ENCODE measurements at places on chromosomes 2 and 18.
A peak's percentile ranks its signal among the peaks of the same experiment; 100 is the strongest.

DNA sequence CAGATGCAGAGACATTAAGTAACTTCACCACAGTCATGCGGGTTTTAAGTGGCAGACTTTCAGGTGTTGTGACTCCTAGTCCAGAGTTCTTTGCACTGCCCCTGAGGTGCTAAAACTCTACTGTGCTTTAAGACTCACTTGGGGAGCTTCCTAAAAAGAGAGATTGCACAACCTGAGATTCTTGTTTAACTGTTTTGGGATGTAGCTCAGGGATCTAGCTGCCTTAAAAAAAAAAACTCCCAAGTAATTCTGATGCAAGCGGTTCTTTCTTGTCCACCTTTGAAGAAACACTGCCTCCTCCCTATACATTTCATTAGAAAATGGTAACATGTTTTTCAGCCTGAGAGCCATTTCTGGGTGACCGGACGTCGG is 13.0 kb downstream of the IL37 start:
- DNase-seq: no peak

- peak; percentile 2 for DNase-seq
These were observed 114.1 kb upstream of the PKDCC start for GRCh38 chr2:41933585-41934320.

GRCh38 chr2:12870692-12871091 is 154.0 kb downstream of the TRIB2 start:
- no peak for DNase-seq

- no peak for DNase-seq
These were observed 1111.0 kb upstream of the SLC39A10 start for GRCh38 chr2:194545978-194546377.

DNA sequence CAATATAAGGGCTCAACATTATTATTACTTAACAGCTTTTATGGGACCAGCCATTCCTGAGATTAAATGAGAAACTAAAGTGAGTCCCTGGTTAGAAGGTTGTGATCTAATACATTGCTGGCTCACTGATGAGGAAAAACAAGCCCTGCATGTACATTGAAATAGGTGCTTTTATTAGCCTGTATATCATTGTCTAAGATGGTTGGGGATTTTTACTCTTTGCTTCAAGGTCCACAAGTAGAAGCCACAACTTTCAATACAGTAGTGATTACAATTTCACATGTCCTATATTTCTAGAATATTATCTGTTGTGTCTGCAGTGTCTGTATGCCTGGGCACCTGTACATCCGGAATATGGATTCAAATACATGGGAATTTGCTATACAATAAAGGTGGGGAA is 104.1 kb upstream of the FZD5 start:
- no peak for DNase-seq

GRCh38 chr2:211157211-211157610 is 600.8 kb downstream of the CPS1 start:
- no peak for DNase-seq

- DNase-seq: no peak
These were observed 21.8 kb upstream of the RAB27B start for GRCh38 chr18:54806526-54806925.

DNA sequence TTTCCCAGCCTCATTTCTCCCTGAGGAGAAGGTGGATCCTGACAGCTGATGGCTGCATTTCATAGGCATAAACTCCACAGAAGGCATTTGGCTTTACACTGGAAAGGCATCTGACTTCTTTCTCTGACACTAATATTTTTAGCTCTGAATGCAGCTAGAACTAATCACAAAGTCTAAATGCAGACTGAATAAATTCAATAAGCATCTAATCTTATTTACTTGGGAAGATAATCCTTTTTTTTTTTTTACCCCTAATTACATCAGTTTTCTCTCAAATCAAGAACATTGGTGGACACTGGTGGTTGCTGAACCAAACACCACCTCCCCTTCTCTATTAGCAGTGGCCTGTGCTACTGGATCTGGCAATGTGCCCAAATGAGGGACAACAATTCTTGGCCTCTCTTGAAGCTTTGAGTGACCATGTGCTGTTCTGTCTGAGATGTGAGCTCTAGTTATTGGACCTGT is 50.9 kb upstream of the CD226 start:
- no peak for DNase-seq

DNA sequence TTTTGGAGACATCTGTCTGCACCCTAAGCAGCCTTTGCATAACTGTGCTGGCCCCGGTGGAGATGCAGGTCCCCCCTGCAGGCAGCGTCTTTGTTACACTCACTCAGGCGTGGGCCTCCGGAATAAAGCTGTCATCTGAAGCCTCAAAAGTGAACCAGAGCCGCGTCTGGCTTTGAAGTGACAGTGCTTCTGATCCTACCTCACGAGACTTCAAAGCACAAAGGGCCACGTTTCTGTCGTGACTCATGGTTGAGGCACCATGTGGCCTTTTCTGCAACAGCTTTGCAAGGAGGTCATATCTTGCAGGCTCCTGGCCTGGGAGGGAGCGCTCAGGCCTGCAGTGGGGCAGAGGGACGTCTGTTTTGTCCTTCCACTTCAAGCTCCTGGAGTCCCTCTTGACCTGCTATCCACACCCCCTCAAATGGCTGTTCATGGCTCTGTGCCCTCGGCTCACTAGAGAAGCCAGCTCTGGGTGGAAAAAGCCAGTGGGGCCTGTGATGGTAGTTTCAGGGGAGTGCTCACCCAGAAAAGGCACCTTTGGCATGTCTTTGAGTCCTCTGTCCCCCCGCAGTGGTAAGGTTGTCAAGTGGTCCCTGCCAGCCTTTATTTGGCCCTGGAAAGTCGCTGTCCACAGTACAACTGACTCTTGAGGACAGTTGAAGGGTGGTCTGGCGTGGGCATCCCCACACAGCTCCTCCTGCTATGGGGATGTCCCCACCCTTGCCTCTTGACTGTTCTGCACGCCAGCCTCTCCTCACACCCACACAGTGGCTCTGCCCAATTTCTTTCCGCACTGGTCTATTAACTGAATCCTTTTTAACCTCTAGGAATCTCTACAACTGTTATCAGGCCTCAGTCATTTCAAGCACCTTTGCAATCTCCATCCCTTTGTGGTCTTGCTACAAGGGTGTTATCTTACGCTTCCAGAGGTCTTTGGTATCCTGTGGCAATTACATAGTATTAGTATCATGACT is 19.3 kb downstream of the GPR55 start:
- DNase-seq: no peak

DNA sequence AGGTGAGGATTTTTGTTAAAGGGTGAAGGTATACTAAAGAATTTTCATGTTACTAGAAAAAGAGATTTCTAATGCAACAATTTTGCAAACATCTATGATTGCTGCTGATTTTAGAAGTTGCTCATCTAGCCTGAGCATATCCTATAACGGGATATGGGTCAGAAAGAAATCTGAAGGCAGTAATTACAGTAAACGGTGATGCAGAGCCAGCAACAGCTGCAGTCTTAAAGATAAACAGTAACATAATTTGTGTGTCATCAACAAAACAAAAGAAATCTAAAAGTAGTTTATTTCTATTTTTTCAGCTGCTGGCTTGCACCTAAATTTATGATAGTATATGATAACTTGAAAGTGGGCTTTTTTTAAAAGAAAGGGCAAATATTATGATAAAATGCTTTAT is 215.7 kb downstream of the SLC4A10 start:
- no peak for DNase-seq

GRCh38 chr2:6764968-6765723 is 100.6 kb downstream of the CMPK2 start:
- no peak for DNase-seq

- DNase-seq: no peak
These were observed 28.6 kb downstream of the CRACDL start for GRCh38 chr2:98907385-98907784.

DNA sequence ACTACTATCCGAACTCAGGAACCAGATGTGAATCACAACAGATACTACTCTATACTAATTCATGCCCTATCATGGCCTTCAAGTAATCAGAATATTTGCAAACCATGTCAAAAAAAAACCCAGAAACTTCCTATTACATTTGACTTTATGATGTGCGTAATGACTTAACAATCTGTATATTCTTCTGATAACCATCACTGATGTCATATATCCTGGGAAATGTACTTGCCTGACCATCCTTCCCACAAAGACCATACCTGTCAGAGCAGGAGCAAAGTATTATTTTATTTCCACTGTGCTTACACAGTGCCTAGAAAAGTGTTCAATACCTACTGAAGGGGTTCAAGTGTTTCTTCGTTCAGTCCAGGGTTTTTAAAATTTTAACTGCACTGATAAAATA is 27.5 kb downstream of the PPP4R1 start:
- DNase-seq: no peak

- DNase-seq: no peak
These were observed 42.5 kb upstream of the ZNF519 start for GRCh38 chr18:14174706-14175085.

DNA sequence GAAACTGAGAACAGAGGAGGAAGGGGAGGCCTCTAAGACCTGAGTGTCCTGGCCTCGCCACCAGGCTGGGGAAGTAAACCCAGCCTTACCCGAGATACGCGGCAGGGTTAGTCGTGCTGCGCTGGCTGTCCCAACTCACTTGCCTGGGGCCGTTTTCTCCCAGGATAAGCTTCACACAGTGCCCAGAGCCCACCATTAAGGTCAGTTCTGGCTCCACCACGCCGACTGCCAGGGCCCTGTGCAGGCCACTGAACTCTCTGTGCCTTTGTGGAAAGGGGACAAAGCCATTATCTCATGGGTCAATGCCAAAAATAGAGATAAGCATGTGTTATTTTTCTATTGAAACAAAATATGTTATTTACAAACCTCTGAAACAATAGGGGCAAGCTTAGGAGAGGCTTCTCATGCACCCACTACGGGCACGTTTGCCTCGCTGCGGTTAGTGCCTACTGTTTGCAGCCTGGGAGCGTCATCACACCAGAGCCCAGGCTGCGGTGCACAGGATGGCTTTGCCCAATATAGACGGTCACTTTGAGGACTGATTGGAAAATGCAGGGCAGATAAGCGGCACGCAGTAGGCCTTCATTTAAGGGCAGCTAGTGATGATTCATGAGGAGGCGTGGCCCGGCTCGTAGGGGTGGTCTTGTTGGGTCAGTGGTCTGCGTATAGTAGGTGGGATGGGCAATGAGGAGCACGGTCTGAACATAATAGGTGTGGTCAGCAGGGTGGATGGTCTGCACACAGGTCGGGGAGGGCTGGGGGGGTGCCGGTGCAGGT is 242.1 kb downstream of the GLI2 start:
- no peak for DNase-seq

- no peak for DNase-seq
These were observed 1.5 kb downstream of the ZC3H8 start for GRCh38 chr2:112253261-112253815.

GRCh38 chr2:44582363-44583008 is 220.7 kb downstream of the CAMKMT start:
- no peak for DNase-seq

DNA sequence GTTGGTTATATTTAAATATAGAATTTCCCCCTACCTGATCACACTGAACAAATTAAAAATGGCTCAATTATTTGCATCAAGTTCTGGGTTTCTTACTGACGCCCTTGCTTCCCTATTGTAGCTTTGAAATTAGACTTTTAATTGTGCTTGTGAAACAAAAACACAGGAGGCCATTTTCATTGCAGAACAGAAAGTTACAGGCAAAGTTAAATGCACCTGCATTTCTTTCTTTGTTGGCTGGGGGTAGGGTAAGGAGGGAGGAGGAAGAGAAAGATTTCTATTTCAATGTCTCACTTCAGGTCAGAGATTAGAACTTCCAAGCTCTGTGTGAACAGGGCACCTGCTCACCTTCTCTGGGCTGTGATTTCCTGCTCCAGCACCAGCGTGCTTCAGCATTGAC is 199.6 kb downstream of the BCL11A start:
- DNase-seq: no peak

- DNase-seq: no peak
These were observed 369.9 kb downstream of the GALR1 start for GRCh38 chr18:77619525-77619924.

DNA sequence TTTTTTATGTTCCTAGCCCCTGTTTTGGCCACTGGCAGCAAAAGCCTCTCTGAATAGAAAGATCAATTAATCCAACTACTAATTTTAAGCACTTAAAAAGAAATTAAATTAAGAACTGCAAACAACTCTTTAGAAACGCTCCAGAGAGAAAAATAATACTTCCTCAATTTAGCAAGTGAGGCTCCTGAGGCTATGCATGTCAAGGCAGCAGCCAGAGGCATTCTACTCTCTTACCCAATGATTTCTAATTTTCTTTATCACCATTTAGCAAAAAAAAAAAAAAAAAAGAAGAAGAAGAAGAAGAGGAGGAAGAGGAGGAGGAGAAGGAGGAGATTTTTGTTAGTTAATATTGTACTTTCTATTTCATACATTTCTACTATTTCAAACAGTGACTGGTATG is 68.5 kb downstream of the TMEM237 start:
- DNase-seq: peak; percentile 11

GRCh38 chr18:9735238-9735637 is 27.1 kb downstream of the RAB31 start:
- DNase-seq: no peak

DNA sequence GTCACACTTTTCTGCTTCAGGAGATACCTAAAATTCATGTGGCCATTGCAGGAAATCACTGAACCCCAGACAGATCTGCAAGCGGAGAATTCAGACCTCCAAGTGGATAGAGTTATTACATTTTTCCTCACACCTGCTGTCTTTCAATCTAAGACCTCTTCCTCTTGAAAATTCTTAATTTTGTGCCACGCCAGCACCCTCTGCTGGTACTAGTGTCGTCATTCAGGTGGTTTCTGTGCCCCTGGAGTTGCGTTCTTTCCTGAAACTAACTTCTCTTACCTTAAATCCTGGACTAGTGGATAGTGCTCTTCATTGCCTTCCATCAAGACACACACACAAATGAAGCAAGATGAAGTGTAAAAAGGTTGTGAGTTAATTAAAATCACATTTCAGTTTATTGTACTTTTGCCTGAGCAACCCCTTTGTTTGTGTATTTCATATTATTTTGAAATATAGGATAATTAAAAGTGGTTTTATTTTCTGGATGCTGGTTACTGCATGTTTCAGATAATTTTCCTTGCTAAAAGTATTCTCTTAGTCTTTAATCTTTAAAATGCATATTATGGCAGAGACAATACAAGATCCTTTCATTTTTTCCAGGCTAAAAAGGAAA is 1.6 kb upstream of the DNER start:
- DNase-seq: no peak

DNA sequence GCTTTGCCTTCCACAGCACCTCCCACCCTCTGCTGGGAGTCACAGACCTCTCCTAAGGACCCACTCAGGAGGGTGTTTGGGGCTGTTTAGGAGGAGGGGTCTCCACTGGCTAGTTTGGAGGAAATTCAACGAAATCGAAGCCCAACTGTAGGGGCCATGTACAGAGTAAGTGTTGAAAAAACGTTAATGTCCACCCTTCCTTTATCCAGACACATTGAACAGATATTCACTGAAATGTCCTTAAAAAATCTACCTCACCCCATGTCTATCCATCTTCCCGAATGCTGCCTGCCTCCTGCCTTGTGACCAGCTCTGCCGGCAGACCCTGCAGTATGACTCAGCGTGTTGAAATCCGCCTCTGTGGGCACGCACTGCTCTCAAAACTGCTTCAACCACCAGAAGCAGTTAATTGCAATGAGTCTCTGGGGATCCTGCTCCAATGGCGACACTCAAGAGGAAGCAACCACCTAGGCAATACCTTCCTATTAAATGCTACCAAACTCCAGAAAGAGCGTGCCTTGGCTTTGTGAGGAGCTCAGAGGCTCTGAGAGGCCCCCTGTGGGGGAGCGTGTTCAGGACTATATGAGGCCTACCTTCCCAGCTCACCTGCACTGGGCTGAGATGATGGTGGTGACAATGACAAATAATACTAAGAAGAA is 61.4 kb upstream of the RTN4 start:
- peak; percentile 91 for DNase-seq

- no peak for DNase-seq
These were observed 21.5 kb downstream of the KIAA2012 start for GRCh38 chr2:202094426-202094986.

All from CD14-positive monocyte (primary cell).